Fibroblast of skin of back (primary cell): ENCODE measurements at places on chromosomes 16 and 17.

DNA sequence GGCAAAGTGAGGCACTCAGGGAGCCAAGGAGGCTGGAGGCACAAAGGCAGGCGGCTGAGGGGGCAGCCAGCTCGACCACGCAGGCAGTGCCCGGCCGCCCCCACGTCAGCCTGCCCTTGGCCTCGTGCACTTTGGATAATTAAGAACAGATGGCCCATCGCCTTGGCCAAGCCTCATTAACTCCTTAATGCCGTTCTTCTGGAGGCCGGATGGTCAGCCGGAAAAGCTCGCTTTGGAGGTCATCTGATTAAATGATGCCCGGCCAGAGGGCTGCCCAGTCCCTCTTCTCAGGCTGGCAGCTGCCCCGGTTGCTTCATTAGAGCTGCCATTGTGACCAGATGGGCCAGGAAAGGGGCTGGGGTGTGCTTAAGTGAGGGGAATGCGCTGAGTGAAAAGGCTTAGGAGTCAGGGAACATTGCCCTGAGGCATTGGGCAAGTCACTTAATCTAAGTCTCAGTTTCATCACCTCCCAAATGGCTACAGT, 364.0 kb downstream of the NPIPA8 start:
- DNase-seq = no peak

GRCh38 chr17:6393351-6393952, 41.5 kb downstream of the AIPL1 start:
- DNase-seq = no peak

GRCh38 chr17:80225230-80225629, 5.0 kb downstream of the SLC26A11 start:
- DNase-seq = no peak

DNA sequence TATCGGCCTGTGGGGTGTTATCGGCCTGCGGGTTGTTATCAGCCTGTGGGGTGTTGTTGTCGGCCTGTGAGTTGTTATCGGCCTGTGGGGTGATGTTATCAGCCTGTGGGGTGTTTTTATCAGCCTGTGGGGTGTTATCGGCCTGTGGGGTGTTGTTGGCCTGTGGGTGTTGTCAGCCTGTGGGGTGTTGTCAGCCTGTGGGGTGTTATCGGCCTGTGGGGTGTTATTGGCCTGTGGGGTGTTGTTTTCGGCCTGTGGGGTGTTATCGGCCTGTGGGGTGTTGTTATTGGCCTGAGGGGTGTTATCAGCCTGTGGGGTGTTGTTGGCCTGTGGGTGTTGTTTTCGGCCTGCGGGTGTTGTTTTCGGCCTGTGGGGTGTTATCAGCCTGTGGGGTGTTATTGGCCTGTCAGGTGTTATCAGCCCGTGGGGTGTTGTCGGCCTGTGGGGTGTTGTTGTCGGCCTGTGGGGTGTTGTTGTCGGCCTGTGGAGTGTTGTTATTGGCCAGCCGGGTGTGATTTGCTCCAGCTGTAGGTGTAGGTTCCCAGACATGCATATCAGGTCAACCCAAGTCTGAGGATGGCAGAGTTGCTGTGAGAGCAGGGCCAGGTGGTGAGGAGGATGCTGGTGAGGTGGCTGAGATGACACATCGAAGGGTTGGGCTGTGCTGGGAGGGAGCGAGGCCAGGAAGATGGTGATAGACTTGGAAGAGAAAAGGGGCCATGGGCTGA, 7.1 kb downstream of the TRARG1 start:
- DNase-seq = no peak

GRCh38 chr16:2278272-2278608, 10.3 kb upstream of the RNPS1 start:
- DNase-seq = no peak

DNA sequence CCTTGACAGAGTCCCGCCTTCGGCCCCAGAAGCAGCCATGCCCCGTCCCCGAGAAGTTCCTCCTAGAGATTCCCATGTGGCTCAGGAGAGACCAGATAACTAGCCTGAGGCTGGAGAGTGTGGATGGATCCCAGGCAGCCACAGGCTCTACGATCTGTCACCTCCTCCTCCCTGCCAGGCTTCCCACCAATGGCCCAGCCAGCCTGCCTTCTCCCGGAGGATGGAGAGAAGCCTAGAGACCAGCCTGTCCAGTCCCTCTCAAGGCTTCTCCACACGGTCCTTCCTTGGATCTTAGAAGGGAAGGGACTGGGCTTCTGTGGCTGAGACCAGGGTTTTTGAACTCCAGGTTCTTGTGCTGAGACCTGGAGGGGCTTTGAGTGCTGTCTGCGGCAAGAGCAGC, 1.6 kb upstream of the SMTNL2 start:
- DNase-seq = no peak

DNA sequence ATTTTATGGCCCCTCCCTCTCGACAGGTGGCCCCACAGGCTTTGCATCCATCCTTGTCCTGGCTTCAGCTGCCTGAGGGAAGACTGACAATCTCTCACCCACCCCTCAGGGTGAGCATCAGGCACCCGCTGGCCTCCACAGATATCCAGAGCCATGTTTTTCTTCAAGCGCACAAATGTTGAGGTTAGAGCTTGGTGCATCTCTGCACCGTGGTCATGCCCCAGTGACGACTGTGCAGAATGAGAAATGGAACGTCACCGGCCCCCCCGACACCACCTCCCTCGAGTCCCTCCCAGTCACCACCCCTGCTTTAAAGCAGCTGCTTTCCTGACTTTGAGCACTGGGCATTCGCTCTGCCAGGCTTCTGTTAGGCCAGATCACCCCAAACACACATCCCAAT, 19.8 kb upstream of the TIMP2 start:
- DNase-seq = no peak

GRCh38 chr17:31494259-31495021, 103.0 kb downstream of the RAB11FIP4 start:
- no peak for DNase-seq

GRCh38 chr17:41792845-41793783, 6.6 kb upstream of the JUP start:
- peak; percentile 55 for DNase-seq

DNA sequence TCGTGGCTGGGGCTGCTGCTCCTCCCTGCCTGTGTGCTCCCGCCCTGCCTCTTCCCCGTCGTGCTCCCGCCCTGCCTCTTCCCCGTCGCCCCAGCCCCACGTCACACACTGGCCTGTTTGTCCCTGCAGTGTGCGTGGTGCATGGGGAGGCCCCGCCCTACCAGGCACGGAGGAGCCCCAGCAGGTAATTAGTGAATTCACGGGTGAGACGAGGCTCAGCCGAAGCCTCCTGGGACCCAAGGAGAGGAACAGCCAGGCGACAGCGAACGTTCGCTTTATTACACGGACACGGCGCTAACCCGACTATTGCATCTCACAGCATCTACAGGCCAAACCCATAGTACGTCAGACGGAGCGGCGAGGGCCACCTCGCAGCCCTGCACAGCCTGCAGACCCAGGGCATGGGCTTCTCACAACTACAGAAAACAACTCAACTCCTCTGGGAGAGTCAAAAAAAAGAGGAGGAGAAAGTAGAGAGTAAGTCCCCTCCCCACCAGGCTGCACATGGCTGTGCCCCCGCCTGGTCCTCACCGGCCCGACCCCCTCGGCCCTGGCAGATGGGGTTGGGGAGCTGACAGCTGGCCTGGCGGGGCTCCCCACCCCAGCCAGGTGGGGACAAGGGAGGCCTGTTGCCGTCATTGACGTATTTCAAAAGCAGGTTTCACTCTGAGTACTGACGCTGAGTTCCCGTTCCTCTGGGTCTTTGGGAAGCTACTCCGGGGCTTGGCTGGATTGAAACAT, 4.3 kb upstream of the PABPN1L start:
- DNase-seq = no peak

DNA sequence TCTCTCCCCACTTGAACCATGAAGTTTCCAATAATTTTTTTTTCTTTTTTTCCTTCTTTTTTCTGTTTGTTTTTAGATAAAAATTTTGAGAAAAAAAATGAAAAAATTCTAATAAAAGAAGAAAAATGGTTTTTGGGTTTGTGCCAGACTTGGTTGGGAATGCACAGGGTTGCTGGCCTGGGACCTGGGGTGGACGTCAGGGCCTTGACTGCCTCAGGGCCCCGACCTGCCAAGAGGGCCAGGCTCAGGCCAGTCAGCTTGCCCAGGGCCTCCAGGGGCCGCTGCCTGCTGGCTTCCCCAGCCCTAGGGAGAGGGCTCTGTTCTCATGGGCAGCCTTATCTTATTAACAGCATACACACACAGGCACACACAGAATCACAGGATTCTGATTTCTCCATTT, 6.5 kb downstream of the TBX6 start:
- no peak for DNase-seq

- DNase-seq = no peak
Measured at GRCh38 chr17:75945211-75945610, 4.4 kb upstream of the FBF1 start.

DNA sequence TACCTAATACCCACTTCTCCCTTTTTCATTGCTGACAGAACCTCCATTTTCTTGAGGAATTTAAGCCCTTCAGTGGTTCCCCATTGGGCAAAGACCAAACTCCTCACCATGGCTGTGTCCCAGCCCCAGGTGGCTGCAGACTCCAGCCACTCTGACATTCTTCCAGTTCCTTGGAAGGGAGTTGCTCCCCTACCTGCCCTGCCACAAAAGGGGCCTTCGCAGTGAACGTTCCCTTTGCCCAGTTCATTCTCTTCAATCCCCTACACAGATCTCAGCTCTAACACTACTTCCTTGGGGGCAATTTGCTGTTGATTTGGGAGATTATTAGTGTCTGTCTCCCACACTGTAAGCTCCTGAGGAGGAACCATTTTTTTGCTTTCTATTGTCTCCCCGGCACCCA, 3.2 kb upstream of the AKTIP start:
- no peak for DNase-seq

DNA sequence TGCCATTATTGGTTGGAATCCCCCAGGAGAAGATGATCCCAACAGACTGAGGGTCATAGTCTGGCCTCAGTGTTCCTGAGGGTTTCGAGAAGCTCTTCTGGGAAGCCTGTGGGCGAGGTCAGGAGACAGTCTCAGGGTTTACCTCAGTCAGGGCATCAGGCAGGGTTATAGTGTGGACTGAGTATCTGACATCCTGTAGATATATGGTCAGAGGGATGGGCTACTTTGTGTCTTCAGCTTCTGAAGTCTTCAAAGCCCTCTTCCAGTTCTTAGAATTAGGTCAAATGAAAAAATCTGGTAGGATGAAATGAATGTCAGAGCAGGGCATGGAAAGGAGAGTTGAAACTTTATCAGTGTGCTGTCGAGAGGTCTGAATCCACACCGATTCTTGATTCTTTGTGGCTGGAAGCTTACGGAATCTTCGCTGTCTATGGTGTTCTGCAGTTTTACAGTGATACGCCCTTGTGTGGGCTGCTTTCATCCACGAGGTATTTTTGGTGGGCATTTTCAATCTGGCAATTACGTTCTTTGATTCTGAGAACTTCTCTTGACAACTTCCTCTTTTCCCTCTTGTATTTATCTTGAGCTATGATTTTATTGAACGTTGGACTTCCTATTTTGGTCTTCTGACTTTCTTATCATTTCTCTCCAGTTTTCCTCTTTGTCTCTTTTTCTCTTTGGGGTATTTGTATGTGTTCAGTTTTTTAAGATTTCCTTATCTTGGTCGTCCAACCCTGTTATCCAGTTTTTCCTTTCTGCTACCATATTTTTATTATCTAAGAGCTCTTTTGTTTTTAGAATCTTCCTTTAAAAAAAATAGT, 30.4 kb downstream of the BPTF start:
- no peak for DNase-seq

- DNase-seq = no peak
Measured at GRCh38 chr17:2481760-2482159, 29.9 kb downstream of the METTL16 start.

- no peak for DNase-seq
Measured at GRCh38 chr16:49516382-49517036, 142.9 kb downstream of the C16orf78 start.

- DNase-seq = no peak
Measured at GRCh38 chr17:80969030-80969673, 22.5 kb upstream of the CHMP6 start.

DNA sequence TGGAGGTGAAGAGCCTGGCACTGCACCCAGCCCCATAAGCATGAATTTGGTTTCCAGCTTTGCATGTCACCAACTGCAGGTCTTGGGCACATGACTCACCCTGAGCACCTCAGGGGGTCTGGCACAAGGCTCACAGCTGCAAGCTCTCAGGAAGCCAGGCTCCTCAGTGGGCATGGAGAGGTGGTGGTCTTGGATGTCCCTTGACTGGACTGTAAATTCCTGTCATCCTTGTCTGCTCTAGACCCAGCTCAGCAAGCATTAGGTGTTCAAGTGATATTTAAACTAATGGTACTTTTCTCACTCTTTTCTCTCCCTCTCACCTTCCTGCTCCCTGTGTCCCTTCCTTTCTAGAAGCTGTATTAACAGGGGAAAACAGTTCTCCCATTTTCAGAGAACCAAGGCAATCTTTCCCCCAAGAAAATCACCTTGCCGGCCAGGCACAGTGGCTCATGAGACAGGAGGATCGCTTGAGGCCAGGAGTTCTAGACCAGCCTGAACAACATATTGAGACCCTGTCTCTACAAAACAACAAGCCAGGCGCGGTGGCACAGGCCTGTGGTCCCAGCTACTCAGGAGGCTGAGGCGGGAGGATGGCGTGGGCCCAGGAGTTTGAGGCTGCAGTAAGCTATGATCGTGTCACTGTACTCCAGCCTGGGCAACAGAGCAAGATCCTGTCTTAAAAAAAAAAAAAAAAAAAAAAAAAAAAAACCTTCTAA, 5.1 kb upstream of the KIFC3 start:
- peak; percentile 67 for DNase-seq

DNA sequence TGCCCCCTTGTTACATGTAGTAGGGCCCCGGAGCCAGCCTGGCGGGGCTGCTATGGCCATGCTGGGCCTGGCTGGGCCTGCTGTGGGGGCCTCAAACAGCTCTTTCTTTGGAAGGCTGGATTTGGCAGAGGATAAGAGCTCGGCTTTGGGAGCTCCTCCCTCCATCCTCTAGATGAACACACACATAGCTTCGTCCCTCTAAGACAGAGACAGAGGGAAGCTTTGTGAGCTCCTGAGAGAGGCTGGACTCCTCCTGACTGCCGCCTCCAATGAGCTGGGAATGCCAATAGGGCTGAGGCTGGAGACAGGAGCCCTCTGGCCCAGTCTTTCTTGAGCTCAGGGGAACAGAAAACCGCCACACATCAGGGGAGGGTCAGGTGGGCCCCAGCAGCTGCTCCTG, 37.3 kb upstream of the CDC42EP4 start:
- DNase-seq = no peak

GRCh38 chr17:927611-928461, 51.7 kb downstream of the NXN start:
- peak; percentile 98 for DNase-seq
